ENCODE measurements at places on chromosomes 2 and 18.

GRCh38 chr2:153474407-153474806, 4.2 kb downstream of the RPRM start:
- DNase-seq = no peak

GRCh38 chr18:26745288-26746181, 120.0 kb downstream of the AQP4 start:
- DNase-seq = no peak

DNA sequence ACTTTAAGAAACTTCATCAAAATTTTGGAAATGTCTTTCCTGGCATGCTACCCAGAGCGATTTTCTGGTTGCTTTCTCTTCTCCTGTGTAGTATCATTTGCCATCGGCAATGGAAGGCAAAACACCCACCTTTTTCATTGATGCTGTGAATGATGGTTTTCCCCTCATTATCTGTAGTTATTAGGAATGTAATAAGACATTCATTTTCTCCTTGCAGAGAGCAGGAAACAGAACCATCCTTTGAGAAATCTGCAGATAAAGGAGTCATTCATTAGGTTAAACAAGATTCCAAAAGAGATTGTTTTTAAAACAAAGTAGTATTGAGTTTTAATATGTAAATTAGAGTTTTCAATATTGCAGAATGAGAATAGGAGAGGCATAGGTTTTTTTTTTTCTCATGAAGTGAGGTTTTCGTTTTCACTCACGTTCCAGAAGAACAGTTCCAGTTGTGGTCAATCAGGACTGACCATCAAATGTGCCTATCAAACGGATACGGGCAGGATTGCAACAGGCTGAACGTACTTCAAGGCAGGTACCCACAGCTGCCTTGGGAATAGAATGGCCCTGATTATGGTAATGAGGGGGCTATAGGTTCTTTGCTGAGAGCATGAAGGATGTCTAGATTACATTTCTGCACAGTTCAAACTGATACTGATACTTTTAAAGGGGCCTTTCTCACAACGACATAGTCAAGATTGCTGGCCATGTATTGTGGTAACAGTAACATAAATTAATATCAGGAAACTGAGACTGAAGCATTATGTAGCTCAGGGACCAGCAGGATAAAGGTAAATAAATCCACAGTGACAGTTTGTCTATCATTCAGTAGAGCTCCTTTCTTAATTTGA, 49.8 kb upstream of the PLA2R1 start:
- DNase-seq = no peak

GRCh38 chr18:68172842-68173549, 541.9 kb downstream of the TMX3 start:
- DNase-seq = no peak

DNA sequence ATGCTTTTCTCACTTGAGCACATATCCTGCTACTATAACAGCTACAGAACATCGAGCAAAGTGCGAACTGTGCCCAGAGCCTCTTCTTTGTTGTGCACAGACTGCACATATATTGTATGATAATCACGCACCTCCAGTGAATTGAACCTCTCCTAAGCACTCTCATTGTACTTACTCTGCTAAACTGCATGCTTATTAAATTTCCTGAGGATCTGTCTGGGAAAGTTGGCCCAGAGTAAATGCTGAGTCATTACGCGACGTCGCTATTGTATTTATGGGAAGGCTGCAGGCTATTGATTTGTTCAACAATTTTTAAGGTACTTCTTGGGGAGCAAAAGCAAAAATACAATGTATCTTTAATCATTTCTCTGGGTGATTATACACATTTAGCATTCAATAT, 399.6 kb upstream of the DSEL start:
- DNase-seq = no peak

DNA sequence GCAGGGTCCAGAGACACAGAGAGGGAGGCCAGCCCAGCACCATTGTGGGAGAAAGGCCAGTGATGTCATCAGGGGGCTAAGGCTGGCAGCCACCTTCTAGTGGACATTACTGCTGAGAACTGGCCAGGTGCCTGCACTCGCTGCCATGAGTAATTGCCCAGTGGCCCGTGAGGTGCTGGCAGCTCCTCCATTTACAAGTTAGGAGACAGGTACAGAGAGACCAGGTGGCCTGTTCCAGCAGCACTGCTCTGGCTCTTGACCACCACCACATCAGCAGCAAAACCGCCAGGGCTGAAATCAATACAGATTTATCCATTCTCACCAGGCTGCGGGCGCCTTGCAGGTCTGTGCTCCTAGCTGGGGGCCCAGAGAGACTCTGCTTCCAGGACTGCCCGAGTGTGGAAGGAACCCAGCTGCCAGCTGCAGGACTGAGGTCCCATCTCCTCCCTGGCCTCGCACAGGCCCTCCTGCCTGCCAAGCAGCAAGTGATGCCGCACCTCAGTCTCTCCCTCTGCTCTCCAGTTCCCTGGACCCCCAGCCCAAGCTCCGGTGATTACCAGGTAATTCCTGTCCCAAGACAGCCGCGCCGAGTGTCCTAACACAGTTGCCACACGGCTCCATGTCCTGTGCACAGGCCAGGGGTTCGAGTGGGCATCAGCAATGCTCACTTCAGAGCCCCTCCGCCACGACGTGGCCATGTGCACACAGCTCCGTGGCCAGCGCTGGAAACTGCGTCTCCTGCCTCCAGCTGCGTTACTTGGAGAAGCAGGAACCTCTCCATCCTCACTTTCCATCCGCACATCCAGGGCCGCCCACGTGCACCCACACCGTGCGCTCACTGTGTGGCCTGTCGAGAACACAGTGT, 101.0 kb upstream of the CTDP1 start:
- DNase-seq = no peak

DNA sequence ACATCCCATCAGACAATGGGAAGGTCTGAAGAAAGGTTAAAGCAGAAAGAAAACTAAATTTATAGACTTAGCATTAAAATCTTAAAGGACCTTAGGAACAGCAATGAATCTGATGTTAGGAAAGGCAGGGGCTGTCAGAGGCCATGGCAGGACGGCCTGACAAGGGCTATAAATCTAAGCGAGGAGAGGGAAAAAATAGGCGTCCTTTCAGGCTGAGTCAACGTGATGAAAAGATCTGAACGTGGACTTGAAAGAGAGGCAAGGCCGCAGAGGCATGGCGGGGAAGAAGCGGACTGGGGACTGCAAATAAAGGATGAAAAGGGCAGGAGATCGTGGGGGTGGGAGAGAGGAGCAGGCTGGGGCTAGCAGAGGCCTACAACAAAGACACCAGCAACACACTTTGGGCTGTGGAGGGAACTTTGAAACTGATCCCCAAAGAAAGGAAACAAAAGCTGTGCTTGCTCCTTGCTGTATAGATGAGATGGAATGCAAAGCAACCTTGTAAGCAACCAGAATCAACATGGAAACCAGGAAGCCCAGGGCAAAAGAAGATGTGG, 145.6 kb downstream of the NRP2 start:
- no peak for DNase-seq
